Stimulated activated CD4-positive, alpha-beta T cell treated with anti-CD3 and anti-CD28 coated beads, Interleukin-2, amount 100 ng/mL, for 48 hours (primary cell): ENCODE measurements at places on chromosomes 1 and 21.

DNA sequence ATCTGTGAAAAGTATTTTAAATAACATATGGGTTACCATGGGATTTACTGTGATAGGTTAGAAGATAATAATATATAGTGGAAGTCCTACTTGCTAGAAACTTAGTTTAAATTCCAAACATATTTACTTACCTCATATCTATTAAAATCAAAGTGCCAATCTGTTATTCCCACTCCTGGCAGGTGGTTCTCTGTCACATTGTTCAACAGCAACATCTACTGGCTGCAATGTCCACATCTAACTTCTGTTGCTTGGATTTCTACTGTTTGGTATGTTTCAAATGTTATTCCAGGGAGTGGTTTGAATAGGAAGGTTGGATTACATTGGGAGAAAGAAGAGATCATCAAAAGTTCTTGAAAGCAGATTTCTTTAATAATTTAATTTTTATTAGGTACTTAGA lies 122.5 kb upstream of the NCAM2 start:
- no peak for DNase-seq

DNA sequence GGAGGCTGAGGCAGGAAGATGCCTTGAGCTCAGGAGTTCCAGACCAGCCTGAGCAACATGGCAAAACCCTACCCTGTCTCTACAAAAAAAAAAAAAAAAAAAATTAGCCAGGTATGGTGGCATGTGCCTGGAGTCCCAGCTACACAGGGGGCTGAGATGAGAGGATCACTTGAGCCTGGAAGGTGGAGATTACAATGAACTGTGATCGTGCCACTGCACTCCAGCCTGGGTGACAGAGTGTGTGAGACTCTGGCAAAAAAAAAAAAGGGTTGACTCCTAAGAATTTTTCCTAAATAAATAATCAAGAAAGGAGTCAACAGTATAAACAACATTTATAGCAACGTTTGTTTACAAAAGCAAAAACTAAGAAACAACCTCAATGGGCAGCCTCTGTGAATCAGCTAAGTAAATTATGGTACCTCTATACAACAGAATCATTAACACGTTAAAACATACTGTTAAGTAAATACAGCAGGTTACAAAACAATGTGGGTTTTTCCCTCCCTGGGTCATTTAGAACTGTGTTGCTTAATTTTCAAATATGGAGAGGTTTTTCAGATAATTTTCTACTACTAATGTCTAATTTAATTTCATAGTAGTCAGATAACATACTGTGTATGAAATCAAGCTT lies 56.8 kb downstream of the SLC30A10 start:
- DNase-seq = no peak

DNA sequence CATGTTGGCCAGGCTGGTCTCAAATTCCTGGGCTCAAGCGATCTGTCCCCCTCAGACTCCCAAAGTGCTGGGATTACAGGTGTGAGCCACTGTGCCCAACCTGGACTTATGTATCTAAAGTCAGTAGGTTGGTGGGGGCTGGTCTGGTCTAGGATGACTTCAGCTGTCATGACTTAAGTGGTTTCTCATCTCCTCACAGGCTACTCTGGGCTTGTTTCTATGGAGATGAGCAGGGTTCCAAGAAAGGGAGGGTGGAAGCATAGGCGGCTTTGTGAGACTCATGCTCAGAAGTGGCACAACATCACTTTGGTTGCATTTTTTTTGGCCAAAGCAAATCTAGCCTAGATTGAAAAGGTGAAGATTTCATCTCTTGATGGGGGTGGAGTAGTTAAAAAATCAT lies 115.9 kb upstream of the IVNS1ABP start:
- DNase-seq = no peak

DNA sequence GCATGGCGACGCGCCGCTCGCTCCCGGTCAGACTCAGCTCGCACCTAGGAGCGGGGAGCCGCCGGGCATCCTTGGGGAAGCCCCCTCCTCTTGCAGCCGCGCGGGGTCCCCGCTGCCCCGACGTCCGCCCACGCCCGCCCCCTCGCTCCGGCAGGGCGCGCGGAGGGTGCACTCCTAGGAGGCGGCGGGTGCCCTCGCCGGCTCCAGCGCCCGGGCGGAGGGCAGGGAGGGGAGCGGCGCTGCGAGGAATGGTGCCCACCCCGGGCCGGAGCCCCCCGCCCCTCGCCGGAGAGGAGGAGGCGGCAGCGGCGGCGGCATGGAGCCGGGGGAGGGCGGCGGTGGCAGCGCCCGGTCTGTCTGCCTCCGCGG lies 488 bp downstream of the FAM78B start:
- no peak for DNase-seq

- peak; percentile 65 for DNase-seq
Observed at GRCh38 chr21:42233067-42233961, 14.4 kb downstream of the ABCG1 start.

DNA sequence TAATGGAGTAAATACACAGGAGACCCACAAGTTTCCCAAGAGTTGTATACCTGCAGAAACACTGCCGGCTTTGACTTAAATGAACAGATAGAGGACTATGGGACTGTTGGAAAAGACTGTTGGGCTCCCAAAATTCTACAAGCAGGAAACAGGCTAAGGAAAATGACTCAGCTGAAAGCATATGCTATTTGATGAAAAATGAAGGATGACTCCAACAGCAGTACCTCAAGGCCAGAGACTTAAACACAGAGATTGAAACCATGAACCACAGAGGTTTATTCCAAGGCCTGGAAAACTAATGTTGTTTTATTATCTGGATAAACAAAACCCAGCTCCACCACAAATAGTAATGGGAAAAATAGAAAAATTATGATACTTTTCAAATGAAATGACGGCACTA lies 187.7 kb downstream of the TNFSF18 start:
- DNase-seq = no peak

DNA sequence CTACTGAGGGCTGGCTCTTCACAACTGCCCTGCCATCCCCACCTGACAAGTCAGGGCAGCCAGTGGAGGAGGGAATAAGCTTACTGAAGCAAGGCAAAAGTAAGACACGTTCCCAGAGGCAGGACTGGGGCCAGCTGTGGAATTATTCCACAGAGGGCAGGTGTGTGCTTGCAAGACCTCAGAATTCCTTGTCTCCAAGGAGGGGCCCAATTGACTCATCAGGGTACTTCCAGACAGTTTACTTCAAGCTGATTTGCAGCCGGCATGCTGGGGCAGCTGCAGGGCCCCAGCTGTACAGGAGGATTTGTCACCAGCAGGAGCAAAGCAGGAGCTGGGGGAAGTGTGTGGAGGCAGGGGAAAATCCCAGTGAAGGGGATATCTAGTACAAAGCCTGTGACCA lies 167.5 kb upstream of the CAMK1G start:
- no peak for DNase-seq

- DNase-seq = no peak
Observed at GRCh38 chr1:168285971-168286927, 5.6 kb downstream of the TBX19 start.

DNA sequence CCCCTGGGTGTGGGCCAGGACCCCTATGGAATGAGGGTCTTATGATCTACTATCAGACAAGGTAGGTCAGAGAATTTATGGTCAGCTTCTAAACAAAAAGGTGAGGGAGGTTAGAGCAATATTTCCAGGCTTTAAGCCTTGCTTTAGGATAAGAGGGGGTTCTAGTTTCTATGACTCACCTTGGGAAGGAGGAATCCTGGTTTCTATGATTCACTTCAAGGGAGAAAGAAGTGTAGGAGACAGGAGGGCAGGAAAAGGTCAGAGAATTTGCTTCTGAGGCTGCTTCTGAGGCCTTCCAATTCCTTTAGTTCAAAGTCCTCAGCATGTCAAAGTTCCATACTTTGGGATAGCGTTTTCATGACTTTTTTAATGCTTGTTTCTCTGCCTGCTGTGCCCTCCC lies 35.2 kb downstream of the RGL1 start:
- DNase-seq = no peak

- DNase-seq = peak; percentile 33
Observed at GRCh38 chr21:36330904-36331303, 10.9 kb downstream of the MORC3 start.

- DNase-seq = no peak
Observed at GRCh38 chr1:232921381-232921780, 29.0 kb upstream of the NTPCR start.

DNA sequence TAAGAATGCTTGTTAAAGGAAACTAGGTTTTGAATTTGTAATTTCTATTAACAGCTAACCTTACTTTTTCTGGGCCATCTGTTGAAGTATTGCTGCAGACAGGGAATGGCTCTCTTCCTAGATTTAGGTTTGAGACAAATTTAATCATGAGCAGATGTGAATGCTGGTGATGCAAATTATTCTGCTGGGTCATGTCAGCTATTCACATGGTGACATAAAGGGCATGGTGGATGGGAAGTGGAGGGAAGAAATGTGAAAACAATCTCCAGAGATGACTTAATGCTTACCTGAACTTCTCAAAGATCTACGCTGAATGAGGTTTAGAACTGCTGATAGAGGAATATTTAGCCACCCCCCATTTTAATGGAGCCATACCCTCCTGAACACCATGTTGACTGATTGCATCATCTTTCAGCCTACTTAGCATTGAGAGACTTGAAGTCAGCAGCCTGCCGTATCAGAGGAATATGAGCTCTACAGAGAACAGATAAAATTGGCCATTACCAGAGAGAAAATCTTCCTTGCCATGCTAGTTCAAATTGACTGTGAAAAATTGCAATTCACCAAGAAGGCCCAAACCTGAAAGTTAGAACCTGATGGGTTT lies 138.8 kb downstream of the HHAT start:
- DNase-seq = no peak

GRCh38 chr1:79040424-79041082 lies 34.0 kb upstream of the ADGRL4 start:
- DNase-seq = no peak

DNA sequence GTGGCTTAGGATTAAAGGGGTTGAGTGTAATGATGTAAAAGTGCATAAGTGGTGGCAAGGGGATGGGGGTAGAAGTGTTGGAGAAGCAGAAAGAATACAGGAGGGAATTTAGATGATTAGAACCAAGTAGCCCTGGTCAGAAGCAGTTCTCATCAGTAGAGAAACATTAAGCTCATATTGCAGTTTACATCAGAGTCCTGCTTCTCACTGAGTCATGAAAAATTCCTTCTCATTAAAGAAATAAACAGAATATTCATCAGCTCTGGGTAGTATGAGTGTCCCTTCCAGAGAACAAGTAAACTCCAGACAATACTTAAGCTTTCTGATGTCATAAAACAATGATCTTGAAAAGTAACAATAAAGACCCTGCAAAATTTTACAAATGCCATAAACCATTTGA lies 36.5 kb downstream of the LRRIQ3 start:
- no peak for DNase-seq

GRCh38 chr1:11434926-11435325 lies 44.0 kb upstream of the DISP3 start:
- DNase-seq = no peak
